ENCODE measurements at places on chromosomes 2 and 18. TPM values are rescaled to one million over a fixed set of nuclear protein-coding genes. Genes with fewer than 3 reads are reported as not detected.

- DNase-seq: no peak
- no peak overlapping the region for H3K27ac ChIP-seq
- no peak overlapping the region for H3K4me3 ChIP-seq
- no peaks in the 10 kb centered on the region for H3K27me3 ChIP-seq
- peaks cover 3% of the 10 kb centered on the region for H3K4me1 ChIP-seq
Measured at GRCh38 chr2:3154146-3154545, 223.5 kb downstream of the EIPR1 start.

- no peak overlapping the region for H3K4me3 ChIP-seq
- H3K4me1 ChIP-seq: no peaks in the 10 kb centered on the region
- no peak overlapping the region for H3K27ac ChIP-seq
Measured at GRCh38 chr2:120919216-120919615, 183.5 kb downstream of the GLI2 start.

GRCh38 chr2:235472443-235472842 is 21.4 kb upstream of the AGAP1 start:
- H3K4me3 ChIP-seq: no peak overlapping the region
- H3K4me1 ChIP-seq: peaks cover 8% of the 10 kb centered on the region
- no peaks in the 10 kb centered on the region for H3K36me3 ChIP-seq
- H3K27ac ChIP-seq: no peak overlapping the region
- no peak for DNase-seq

DNA sequence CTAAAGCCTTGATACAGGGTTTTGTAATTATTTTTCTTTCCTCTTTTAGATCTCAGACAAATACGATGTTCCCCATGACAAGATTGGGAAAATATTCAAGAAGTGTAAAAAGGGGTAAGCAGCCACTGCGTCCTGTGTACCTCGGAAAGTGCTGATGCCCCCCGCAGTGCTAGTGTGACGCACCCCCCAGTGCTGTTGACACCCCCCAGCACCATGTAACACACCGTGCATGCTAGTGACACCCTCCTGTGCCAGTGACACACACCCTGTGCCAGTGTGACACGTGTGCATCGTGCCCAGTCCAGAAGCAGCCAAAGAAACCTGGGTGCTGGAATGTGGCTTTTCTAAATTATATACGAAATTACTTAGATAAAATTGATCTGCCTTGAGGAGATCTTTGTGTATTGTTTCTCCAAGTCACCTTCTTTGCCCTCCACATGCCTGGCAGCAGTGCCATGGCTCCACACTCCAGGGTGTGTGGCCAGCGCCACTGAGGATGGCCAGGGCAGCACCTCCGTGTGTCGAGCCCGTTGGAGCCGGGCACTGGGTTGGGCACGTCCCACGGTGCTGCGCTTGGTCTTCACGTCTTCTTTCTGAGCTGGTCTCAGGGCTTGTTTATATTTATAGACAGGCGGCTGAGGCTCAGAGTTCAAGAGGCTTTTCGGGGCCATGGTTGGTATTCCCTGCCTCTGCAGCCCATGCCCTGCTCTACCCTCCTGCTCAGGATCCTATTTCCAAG is 44.3 kb upstream of the KLF11 start:
- no peak overlapping the region for H3K4me3 ChIP-seq
- no peak for DNase-seq
- no peaks in the 10 kb centered on the region for H3K4me1 ChIP-seq
- H3K36me3 ChIP-seq: peaks cover 27% of the 10 kb centered on the region

- peaks cover 9% of the 10 kb centered on the region for H3K4me1 ChIP-seq
- no peaks in the 10 kb centered on the region for H3K36me3 ChIP-seq
Measured at GRCh38 chr18:76544511-76545345, 49.7 kb upstream of the ZNF516 start.

DNA sequence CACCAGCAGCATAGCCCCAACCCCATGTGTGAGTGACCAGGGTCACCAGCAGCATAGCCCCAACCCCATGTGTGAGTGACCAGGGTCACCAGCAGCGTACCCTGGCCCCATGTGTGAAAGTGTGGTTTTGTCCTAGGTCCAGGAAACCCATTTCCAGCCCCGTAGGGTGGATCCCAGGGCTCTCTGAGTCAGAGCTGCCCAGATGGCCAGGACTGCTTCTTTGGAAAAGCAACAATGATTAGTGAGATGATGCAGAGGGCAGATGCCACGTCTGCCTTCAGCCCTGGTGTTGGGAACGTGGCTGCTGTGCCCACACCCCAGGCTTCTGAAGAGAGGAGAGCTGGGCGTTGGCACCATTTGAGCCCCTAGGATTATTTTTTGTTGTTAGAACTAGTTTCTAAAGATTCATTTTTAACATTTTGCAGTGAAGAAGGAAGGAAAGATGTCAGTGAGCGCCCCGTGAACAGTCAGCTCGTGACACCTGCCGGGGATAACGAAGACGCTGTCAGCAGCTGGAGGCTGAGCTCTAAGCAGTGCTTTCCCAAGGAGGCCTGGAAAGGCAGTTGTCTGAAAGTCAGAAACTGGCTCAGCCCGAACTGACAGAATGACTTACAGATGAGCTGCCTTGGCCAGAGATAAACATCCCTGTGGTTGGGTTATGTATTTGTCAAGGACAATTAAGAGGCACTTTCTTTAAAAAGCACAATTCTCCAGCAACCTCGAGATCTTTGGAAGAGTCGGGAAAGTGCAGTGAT is 32.1 kb upstream of the KCNG2 start:
- H3K27me3 ChIP-seq: peaks cover 15% of the 10 kb centered on the region
- H3K27ac ChIP-seq: no peak overlapping the region
- H3K4me1 ChIP-seq: no peaks in the 10 kb centered on the region
- no peak overlapping the region for H3K4me3 ChIP-seq
- no peak for DNase-seq

DNA sequence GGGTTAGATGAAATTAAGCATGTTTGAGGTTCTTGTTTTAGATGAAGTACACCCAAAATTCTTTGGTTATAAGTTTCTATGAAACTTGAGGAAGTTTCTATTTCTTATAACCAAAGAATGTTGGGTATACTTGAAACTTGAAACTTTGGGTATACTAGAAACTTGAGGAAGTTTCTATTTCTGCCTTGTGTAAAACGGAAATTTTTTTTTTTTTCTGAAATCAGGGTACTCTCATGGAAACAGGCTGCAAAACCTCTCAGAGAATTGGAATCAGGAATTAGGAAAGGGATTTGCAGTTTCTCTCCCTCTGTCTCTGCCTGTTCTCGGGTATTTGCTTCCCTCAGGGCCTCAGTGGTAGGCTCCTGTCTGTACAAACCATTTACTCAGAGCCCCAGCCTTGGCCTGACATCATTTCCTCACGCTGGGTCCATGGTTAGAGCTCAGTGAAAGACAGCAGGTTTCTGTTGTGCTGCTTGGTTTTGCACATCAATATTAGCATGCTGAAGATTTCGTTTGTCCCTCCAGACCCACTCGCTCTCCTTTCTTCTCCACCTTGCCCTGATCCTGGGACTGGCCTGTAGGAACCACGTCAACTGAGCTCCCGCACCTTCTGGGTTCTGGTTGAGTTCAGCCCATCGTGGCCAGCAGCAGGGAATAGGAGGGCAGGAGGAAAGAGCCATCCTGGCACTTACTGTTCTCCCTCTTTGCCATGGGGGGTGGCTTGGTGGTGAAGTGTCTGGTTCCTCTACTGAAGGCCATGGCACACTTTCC is 106.4 kb downstream of the POLR1A start:
- DNase-seq: no peak
- no peak overlapping the region for H3K4me3 ChIP-seq
- peaks cover 1% of the 10 kb centered on the region for H3K36me3 ChIP-seq
- no peak overlapping the region for H3K27ac ChIP-seq
- H3K4me1 ChIP-seq: peaks cover 31% of the 10 kb centered on the region

- no peaks in the 10 kb centered on the region for H3K36me3 ChIP-seq
- H3K27ac ChIP-seq: no peak overlapping the region
- peaks cover 5% of the 10 kb centered on the region for H3K27me3 ChIP-seq
- H3K4me3 ChIP-seq: no peak overlapping the region
- no peaks in the 10 kb centered on the region for H3K4me1 ChIP-seq
Measured at GRCh38 chr2:112718863-112719370, 1.9 kb upstream of the NT5DC4 start.

DNA sequence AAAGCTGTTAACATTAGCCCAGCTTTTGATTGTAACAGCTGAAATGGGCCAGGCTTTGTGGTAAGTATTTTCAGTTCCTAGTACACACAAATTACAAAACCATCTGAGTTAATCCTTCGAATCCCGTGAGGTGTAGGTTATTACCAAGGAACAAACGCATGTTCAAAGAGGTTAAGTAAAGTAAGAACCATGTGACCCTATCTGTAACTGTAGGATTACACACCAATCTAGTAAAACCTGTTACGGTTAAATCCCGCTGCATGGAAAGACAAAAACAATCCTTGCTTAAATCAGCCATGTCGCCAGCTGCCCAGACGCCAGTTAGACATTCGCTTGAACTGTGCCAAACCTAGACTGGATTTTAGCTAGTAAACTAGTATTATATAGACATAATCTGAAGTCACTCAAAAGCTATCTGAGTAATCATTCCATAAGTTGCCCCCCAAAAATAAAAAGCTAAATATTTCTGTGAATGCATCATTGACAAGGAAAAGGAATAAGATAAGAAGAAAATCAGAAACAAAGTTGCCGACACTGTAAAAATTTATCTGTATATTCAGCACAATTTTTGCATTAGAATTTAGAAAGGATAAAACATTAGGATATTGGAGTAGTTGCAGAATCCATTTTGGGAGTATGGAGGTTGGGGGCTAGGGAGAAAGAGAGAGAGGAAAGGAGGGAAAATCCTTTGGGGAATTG is 638.0 kb downstream of the CNTNAP5 start:
- no peaks in the 10 kb centered on the region for H3K27me3 ChIP-seq
- no peak overlapping the region for H3K27ac ChIP-seq
- H3K36me3 ChIP-seq: no peaks in the 10 kb centered on the region
- no peak for DNase-seq
- no peak overlapping the region for H3K4me3 ChIP-seq

DNA sequence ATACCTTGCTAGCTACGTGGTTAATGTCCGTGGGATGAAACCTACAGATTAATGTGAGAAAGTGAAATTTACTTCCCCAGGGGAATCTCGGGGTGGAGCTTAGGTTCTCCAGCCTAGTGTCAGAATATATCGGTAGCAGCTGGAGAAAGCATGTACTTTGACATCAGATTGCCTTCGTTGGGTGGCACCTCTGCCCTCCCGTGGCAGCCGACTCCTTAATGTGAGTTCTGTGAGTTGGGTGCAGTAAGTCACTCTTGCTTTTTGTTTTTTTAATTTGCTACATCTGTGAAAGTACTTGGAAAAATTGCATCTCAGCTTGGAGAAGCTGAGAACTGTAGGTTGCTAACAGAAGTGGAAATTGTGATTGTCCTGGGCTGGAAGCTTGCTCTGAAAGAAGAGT is 3.6 kb downstream of the KLF11 start:
- peaks cover 2% of the 10 kb centered on the region for H3K36me3 ChIP-seq
- H3K27me3 ChIP-seq: peaks cover 26% of the 10 kb centered on the region
- no peak overlapping the region for H3K27ac ChIP-seq
- no peak overlapping the region for H3K4me3 ChIP-seq
- DNase-seq: no peak

ZNF142 gene
- 42.2 TPM for total RNA-seq

DNA sequence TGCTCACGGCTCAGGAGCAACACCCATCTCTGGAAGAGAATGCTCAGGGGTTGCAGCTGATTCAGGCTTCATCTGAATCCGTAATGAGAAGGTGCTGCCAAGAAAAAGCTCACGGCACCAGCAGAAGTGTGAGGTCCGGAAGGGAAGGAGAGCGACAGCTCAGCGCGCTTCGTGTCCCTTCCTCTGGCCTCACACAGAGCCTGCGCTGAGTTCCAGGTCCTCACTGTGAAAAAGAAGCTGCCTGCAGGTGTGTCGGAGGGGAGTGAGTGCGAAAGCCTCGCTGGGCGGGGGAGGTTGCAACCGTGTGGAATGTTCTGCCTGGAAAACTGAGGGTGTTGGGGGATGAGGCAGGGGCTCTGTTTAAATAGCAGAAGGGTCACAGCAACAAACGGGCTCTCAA is 76.2 kb upstream of the TWIST2 start:
- no peak overlapping the region for H3K27ac ChIP-seq
- no peaks in the 10 kb centered on the region for H3K36me3 ChIP-seq
- peaks cover 52% of the 10 kb centered on the region for H3K27me3 ChIP-seq
- no peak for DNase-seq

ICOS gene
- not detected for total RNA-seq

- no peak overlapping the region for H3K4me3 ChIP-seq
- no peak overlapping the region for H3K27ac ChIP-seq
- H3K36me3 ChIP-seq: no peaks in the 10 kb centered on the region
- peaks cover 7% of the 10 kb centered on the region for H3K4me1 ChIP-seq
- H3K27me3 ChIP-seq: peaks cover 30% of the 10 kb centered on the region
- no peak for DNase-seq
Measured at GRCh38 chr2:218168016-218168415, 1.3 kb upstream of the CXCR1 start.

TMEM150A gene
- total RNA-seq: 26.0 TPM

GRCh38 chr18:67600181-67601180 is 84.0 kb upstream of the DSEL start:
- no peak overlapping the region for H3K4me3 ChIP-seq
- no peaks in the 10 kb centered on the region for H3K36me3 ChIP-seq
- no peak overlapping the region for H3K27ac ChIP-seq

- no peak overlapping the region for H3K4me3 ChIP-seq
- no peaks in the 10 kb centered on the region for H3K4me1 ChIP-seq
- H3K27me3 ChIP-seq: no peaks in the 10 kb centered on the region
- no peak overlapping the region for H3K27ac ChIP-seq
Measured at GRCh38 chr2:109451671-109452070, 162.1 kb downstream of the SEPTIN10 start.

DNA sequence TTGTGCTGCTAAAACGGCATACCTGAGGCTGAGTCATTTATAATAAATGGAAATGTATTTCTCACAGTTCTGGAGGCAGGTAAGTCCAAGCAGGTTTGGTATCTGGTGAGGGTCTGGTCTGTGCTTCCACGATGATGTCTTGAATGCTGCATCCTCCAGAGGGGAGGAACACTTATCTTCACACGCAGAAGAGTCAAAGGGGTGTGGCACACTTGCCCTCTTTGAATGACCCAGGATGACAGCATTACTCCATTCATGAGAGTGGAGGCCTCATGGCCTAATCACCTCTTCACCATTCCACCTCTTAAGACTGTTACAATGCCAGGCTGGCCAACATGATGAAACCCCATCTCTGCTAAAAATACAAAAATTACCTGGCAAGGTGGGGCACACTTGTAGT is 61.0 kb downstream of the NCAPH start:
- H3K4me1 ChIP-seq: no peaks in the 10 kb centered on the region
- H3K27me3 ChIP-seq: peaks cover 10% of the 10 kb centered on the region
- DNase-seq: no peak
- H3K36me3 ChIP-seq: no peaks in the 10 kb centered on the region

RNASEH1 gene
- 18.5 TPM for total RNA-seq

- no peak for DNase-seq
- no peaks in the 10 kb centered on the region for H3K36me3 ChIP-seq
- H3K4me1 ChIP-seq: peaks cover 5% of the 10 kb centered on the region
Measured at GRCh38 chr2:146451972-146452371, 1392.9 kb upstream of the ACVR2A start.

DNA sequence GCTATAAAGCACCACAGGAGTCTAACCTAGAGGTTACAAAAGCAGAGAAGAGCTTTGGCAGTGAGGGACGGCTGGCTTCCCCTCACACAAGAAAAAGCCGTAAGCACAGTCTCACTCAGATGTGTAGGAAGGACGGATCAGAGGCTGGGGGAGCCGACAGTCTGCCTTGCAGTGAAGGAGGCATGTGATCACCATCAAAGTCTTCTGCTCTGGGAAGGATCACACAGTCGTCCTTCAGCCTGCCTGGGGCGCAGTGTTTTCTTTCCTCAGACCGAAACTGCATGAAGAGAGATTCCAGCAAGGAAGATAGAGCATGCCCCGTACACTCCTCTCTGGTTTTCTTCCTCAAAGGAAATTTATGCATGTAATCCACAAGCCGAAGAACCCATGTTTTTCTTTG is 24.1 kb downstream of the GATA6 start:
- H3K4me1 ChIP-seq: peaks cover 65% of the 10 kb centered on the region
- DNase-seq: no peak
- peaks cover 30% of the 10 kb centered on the region for H3K36me3 ChIP-seq

- H3K4me1 ChIP-seq: no peaks in the 10 kb centered on the region
- H3K27ac ChIP-seq: no peak overlapping the region
- H3K27me3 ChIP-seq: no peaks in the 10 kb centered on the region
Measured at GRCh38 chr2:55751966-55752365, 58.3 kb upstream of the PNPT1 start.
